Mucosa of descending colon (tissue), 3 donors: ENCODE measurements at places on chromosomes 12 and 14. TPM values are rescaled to one million over a fixed set of nuclear protein-coding genes. Genes with fewer than 3 reads are reported as not detected.

DNA sequence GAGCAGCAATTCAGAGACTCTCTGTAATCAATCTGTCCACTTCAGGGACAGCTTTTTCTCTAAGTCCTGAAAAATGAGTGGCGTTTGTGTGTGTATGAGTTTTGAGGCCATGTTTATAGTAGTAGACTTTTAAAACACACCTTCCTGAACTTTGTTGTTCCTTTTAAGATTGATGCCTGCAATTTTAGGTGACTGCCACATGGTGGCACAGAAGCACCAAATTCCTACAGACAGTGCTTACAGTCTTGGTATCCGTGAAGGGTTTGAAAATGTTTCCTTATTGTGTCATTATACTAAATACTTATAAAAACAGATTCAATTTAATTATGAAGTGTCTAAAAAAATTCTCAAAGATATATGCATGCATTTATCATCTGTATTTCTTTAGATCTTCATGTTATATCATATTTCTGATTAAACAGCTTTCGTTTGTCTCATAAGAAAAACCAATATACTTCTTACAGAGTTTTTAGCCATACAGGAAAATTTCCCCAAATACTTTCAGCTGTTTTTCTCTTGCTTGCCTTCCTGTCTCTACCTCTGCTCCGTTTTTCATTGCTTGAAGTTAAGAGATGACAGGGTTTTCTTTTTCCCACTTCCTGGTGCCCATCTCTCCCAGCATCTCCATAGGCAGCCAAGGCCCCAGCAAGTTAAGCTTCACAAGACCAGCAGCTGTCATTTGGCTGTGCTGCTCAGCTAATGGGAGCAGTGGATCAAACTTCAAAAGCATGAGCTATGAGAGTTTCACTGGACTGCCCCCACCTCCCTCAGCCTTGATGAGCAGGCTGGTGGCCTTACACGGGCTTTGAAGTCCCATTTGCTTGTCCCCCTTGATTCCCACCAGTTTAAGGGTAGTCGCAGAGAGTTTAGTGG is 259.6 kb downstream of the AKAP6 start:
- DNase-seq = no peak

DNA sequence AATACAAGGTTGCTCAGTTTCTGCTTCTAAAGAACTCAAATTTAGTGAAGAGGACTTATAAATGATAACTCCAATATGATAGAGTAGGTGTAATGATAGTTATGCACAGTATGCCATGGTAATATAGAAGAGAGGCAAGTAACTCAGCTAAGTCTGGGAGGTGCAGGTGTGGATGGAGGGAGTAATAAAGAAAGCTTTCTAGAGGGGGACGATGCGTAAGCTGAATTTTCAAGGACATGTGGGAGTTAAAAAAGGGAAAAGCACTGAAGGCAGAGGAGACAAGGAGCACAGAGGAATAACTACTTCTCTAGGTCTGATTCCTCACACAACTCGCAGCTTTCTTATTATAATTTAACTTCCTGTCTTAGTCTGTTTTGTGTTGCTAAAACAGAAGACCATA is 49.1 kb upstream of the ZDHHC17 start:
- DNase-seq = no peak

OR4E2 gene
- not detected for total RNA-seq

DNA sequence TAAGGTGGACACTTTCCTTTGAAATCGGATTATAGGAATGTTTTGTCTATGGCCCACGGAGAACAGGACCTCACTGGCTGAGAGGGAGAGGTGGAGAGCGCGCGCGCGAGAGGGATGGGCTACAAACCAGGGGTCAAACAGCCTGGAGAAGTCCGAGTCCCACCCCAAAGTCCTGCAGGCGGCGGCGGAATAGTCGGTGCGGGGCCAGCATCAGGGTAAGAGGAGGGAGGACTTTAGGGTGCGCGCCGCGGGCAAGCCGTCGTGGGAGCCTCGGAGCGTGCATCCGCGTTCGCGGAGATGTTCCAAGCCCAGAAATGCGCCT is 3.3 kb upstream of the HOXC8 start:
- DNase-seq = peak; percentile 47

DNA sequence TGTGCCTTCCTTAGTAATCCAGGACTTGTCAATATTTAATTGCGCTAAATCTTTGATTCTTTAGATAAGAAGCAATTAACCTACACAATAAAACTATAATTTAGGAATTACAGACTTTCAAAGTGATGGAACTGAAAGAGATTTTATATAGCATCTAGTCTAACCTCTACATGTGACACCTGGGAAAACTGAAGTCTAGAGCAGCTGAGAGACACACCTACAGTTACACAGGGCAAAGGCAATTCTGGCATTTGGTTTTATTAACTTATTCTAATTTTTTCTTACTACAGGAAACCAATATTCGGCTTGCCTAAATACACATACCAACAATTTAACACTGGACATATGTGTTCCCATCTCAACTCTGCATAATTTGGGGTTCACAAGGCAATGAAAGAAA is 196.5 kb downstream of the STXBP6 start:
- no peak for DNase-seq
